ENCODE measurements at places on chromosomes 13 and 19.

DNA sequence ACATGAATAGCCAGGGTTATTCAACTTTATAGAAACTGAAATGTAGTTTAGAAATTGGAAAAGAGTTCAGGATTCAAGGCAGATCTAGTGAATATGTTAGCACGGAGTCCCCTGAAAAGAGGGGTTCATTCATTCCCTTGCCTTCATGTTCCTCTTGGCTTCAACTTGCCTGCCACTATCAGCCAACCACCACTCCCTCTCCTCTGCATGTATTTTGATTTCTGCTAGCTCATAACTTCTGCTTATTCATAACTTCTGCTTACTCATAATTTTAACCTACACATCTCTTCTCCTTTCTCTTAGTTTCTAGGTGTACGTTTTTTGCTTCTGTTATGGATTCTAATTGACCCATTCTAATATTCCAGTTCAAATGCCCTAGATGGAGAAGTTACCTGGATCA is 5.5 kb upstream of the SERTM1 start:
- no peak for DNase-seq

- DNase-seq, result no peak
Observed at GRCh38 chr13:109166804-109167203, 537.4 kb downstream of the MYO16 start.

GRCh38 chr13:32538143-32538620 is 413 bp downstream of the N4BP2L2 start:
- DNase-seq, result peak; percentile 43

- no peak for DNase-seq
Observed at GRCh38 chr13:86318450-86318849, 519.2 kb upstream of the SLITRK6 start.

GRCh38 chr19:46823049-46823448 is 27.6 kb downstream of the AP2S1 start:
- no peak for DNase-seq

DNA sequence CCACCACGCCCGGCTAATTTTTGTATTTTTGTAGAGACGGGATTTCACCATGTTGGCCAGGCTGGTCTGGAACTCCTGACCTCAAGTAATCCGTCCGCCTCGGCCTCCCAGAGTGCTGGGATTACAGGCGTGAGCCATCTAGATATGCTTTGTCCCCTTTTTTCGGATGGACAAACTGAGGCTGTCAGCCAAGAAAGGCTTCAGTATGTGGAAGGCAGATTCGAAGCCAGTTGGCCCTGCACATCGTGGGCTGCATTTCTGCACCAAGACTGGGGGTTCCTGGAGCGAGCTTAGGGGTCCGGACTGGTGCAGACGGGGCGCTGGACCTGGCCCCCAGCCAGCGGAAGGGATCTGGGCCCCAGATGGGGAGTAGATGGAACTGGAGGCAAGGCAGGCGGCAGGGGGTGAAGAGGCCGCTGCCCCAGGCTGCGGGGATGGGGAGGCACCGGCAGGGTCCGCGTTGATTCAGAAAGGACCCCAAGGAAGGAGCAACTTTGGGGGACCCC is 9.7 kb upstream of the JUND start:
- DNase-seq, result no peak

DNA sequence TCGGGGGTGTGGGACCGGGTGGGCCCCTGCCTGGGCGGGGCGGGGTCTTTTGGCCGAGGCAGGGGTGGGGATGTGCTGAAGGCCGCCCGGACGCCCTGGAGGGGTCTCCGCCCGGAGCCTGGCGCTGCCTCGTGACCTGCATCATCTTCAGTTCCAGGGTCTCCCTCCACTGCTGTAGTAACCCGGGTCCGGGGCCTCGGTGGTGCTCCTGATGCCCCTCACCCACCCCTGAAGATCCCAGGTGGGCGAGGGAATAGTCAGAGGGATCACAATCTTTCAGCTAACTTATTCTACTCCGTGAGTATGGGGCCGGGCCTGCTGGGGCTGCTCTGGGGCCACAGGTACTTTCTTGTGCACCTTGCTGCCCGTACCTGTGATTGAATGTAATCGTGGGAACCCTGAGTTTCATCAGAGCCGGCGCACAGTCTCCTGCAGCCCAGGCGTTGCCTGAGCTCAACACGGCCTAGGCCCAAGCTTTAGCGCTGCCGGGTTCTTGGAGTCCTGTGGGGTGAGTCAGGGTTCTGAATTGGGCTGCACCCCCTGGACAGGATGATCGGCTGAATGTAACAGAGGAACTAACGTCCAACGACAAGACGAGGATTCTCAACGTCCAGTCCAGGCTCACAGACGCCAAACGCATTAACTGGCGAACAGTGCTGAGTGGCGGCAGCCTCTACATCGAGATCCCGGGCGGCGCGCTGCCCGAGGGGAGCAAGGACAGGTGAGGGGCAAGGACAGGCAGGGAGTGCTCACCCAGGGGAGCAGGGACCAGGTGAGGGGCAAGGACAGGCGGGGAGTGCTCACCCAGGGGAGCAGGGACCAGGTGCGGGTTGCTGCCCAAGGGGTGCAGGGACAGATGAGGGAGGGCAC is 10.5 kb downstream of the PEAK3 start:
- peak; percentile 76 for DNase-seq

- peak; percentile 85 for DNase-seq
Observed at GRCh38 chr19:18379803-18380747, 5.9 kb upstream of the GDF15 start.

DNA sequence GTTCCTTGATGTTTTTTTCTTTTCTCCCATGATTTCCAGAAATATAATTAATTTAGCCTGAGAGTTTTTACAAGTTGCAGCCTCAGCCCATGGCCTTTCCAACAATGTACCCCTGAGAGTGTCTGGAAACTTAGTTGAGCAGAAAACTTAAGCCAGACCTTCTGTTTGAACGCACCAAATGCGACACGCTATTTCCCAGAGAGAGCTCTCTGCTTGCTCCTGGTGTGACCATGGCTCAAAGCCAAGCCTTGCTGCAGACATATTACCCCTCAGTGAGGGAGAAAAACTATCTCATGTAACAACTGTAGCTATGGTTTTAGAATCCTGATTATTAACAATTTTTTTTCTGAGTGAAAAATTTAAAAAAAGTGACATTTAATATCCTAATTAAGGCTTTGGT is 1204.5 kb upstream of the SLC10A2 start:
- no peak for DNase-seq
